ENCODE measurements at places on chromosomes 7 and 10.
A peak's percentile ranks its signal among the peaks of the same experiment; 100 is the strongest.

DNA sequence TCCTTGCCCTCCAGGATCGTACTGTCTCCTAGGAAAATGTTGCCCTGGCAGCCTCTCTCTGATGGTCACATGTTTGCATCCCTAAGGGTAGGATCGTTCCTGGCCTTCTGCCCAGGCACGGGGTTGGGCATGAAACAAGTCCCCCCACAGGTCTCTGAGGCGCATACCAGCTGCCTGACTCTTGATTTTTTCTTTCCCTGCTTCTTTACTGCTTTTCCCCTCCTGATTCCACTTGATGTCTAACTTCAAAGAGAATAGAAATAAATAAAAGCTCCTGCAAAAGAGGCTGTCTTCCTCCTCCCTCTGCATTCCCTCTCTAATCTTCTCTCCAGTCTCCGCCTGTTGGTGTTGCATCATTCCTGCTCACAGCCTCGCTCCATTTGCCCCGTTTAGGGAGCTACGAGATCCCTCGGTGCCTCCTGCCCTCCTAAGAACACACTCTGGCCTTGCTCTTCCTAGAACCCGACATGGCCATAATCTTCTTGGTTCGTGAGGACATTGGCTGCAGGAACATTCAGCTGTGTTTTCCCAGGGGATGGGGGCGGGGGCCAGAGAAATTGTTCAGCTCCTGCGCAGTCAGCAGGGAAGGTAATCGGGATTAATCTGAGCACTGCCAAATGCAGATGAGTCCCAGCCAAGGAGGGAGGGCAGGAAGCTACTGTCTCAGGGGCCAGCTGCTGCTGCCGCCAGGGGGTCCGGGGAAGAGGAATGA lies 26.0 kb downstream of the LEP start:
- DNase-seq: peak; percentile 12

DNA sequence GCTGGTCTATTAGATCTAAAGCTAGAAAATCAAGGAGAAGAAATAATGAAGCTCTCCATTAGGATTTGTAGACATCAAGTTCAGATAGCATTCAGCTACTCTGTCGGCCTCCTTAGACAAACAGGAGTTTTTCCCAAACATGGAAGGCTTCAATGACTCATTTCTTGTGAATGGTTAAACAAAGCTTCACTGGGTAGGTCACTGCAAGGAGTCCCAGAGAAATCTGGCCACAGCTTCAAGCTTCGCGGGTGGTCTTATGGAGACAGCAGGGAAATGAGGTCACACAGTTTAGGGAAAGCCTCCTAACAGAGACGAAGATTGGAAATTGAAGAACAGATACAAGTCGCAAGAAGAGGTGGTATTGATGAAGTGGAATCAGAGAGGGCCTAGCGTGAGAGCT lies 22.6 kb upstream of the LRRC72 start:
- peak; percentile 57 for DNase-seq

DNA sequence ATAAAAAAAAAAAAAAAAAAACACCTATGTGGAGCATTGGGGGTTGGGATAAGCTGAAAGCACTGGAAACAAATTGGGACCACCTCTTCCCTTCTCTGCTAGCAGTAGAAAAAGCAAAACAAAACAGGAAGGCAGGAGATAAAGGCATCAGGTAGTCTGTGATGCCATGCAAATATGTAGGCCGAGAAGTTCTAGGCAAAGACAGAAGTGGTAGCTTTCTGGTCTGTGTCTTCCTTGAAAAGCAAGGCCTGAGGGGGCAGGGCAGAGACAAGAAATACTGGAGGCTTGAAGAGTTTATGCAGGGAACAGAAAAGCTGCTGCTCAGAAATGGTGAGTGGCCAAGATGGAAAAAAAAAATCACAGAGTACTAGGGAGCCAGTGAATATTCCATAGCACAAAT lies 111.1 kb downstream of the ELMO1 start:
- DNase-seq: no peak

DNA sequence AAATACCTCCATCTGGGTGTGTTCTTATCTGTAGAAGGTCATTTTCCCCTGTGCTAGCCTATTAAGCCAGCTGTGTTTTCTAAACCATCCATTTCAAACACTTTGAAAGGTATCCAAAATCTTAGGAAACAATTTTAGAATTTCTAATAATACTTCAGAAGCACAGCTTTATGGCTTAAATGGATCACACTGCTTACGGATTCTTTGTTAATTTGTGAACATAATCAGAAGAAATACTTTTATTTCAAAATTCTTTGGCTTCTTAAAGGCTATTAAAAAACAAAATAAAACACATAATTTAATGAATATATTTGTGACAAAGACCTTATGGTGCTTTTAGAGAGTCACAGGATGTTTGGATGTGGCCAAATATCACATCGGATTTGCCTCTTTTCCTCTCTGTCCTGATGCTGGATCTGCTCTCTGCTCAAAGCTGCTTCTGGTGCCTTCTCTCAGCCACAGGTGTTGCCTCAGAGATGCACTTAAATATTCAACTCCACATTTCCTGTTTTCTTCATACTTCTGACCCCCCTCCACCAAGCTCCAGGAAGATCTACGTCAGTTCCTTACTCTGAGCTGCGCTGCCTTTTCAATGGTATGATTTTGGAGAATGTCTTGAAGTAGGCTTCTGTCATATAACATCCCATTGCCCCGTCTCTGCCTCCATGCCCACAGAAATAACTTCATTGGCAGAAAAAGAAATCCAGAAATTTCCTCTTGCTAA lies 230.6 kb downstream of the MLLT10 start:
- DNase-seq: no peak

DNA sequence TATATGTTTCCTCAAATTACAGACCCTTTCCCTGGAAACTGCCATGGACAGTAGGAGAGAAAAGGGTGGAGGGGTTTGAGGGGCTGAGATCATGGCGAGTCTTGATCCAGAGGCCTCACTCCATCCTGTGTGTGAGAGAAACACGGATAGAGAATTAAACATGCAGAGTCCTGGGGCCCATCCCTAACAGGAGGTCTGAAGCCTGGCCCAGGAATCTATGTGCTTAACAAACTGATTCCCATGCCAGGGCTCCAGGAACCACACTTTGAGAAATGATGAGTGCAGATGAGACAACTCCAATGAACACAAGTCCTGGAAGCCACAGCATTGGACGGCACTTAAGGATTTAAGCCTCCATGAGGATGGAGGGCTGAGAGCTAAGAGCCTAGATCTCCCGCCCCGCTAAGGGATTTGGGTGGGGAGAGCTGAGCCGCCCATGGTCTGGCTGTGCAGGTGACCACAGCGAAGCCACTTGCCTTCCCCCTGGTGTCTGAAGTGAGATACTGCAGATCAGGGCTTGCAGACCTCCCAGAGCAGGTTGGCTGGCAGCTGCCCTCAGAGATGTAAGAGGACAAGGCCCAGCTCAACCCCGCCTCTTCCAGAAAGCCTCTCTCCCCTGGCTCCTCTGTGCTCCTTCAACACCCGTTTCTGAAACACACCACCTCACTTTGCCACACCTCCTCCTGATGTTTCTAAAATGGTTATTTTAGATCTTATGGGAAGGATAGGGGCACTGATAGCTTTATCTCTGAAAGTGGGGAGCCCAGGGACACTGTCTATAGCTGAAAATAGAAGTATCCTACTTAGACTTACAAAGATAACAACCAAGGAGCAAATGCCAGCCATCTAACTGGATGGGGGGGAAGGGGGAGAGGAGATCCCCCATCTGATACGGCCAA lies 24.8 kb upstream of the EIF5AL1 start:
- DNase-seq: no peak

DNA sequence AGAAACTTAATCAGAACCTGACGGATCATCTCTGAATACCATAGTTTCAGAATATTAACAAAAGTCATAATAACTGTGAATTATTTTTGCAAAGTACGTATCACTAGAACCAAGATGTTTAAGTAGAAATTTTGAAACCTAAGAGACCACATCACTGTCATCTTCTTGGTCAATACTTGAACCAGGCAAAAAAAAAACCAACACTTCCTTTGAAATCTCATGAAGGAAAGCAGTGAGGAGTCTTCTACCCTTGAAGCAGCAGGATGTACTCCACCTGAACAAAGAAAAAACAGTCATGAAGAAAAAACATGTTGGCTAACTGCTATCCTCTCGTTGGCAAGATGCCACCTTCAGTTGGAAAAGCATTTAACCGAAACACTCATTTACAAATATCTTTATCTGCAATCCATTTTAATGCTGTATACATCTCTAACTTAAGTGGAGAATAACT lies 82.4 kb downstream of the SRPK2 start:
- DNase-seq: no peak

DNA sequence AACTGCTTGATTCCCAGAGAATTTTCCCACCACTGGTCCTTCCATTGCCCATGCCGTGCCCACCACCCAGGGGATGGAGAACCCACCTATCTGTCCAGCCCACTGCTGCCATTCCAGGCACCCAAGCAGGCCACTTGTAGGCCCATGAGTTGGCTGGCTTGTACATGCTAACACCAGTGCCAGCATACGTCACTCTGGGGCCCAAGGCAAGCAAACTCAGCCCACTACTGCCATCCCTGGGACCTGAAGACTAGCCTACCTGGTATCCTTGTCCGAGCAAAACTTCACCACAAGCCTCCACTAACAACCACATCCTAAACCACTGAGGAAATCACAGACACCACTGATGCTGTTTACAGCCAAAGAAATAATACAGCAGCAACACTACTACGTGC lies 44.7 kb upstream of the CDK6 start:
- DNase-seq: no peak

DNA sequence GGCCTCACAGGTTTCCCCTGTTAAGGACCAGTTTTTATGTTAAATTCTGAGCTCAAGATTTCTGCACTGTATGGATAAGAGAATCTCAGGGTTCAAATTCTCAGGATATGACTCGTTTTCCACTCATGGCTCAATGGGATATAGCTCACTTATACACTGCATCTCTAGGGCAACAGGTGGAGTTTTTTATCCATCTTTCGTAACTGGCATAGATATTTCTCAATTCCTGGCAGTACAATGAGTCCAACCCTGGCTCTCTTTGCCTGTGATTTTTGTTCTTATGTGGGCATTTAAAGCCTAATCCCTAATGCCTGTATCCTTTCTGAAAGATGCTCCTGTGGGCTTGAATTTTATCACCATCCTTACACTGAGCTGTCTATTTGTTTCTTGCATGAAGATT lies 7.6 kb downstream of the CCDC172 start:
- DNase-seq: no peak

DNA sequence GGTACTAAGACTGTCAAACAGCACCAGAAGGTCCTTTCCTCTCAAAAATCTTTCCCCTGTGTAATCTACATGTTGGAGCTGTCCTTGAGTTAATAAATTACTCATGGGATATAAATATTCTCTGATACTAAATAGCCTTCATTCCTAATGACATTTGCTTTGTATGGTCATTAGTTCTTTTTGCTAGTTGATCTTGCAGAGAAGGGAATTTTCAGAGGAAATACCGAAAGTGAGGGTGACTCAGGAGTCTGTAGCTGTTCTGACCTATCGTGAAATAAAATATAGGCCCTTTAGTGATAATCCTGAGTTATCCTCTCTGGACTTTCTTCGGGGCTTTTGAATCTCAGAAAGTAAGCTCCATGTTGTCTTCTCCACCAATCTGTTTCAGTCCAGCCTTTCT lies 19.4 kb upstream of the CLDN12 start:
- DNase-seq: no peak

Measured in smooth muscle cell of the brain vasculature (primary cell).